ENCODE measurements at places on chromosomes 2 and 18.

GRCh38 chr2:152183401-152184073 lies 8.0 kb upstream of the STAM2 start:
- DNase-seq = no peak

DNA sequence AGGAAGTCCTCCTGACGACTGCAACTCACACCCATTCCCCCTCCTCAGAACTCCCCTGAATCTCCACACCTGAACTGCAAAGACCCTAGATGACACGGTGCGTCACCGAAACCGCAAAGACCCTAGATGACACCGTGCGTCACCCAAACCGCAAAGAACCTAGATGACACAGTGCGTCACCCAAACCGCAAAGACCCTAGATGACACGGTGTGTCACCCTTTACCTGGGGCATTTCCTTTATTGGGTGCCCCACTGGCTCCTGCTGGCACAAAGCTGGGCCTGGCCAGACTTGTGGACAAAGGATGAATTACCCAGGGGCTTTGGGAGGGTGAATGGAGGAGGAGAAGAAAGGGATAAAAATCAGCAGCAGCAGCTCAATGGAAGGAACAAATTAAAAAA lies 123.8 kb downstream of the CELF4 start:
- no peak for DNase-seq

GRCh38 chr2:3033315-3033714 lies 344.3 kb downstream of the EIPR1 start:
- DNase-seq = no peak

- peak; percentile 37 for DNase-seq
Observed at GRCh38 chr2:162073888-162074631, at the start of gene DPP4. Gene DPP4, minus strand, starts transcription at chr2:162074215. Its CDS starts 234 bp downstream, at chr2:162073981.

DNA sequence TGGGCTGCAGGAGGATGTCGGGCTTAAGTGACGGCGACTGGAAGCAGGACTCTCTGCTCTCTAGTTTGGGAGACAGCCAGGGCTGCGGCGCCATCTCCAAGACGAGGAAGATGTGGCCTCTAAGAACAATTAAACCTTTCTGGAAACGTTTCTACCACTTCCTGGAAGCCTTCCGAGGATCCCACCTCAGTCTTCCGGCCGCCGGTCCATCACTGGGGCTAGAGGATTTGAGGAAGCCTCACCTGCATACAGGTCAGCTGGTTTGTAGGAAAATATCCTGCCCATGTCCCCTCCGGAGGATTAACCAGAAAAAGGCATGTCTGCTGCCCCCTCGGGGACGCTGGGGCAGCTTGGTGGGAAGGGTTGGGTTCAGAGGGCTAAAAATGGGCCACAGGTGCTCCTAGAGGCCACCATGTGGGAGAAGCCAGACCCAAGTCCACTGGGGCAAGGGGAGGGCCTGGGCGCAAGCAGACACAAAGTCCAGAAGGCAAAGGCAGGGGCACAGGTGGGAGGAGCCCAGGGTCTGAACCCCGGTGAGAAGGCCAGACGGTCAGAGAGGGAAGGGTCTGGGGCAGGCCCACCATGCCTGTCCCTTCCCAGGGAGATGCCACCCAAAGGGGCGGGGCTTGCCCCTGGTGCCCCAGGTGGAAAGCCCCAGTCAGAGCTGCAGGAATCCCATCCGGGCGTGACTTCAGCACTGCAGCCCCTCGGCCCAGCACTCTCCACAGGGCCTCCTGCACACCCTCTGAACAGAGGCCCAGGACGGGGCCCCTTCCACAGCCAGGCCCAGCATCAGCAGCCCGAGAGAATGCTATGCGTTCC lies 82.2 kb upstream of the ID2 start:
- no peak for DNase-seq

DNA sequence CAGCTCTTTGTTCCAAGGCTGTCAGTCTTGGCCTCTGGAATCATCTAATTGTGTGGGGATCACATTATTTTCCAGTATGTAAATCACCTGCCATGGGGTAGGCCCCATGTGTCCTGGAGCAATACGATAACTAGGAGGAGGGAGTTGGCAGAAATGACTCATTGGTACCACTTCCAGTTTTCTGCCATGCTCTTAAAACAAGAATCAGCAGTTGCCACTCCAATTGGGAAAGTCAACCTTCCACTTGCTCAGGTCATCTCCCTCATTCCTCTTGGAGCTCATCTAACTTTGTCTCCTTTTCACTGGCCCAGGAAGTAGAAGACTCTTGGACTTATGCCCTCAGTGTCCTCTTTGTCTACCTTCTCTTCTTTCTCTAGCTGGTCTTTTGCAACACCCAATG lies 487.0 kb downstream of the SLC4A3 start:
- no peak for DNase-seq

DNA sequence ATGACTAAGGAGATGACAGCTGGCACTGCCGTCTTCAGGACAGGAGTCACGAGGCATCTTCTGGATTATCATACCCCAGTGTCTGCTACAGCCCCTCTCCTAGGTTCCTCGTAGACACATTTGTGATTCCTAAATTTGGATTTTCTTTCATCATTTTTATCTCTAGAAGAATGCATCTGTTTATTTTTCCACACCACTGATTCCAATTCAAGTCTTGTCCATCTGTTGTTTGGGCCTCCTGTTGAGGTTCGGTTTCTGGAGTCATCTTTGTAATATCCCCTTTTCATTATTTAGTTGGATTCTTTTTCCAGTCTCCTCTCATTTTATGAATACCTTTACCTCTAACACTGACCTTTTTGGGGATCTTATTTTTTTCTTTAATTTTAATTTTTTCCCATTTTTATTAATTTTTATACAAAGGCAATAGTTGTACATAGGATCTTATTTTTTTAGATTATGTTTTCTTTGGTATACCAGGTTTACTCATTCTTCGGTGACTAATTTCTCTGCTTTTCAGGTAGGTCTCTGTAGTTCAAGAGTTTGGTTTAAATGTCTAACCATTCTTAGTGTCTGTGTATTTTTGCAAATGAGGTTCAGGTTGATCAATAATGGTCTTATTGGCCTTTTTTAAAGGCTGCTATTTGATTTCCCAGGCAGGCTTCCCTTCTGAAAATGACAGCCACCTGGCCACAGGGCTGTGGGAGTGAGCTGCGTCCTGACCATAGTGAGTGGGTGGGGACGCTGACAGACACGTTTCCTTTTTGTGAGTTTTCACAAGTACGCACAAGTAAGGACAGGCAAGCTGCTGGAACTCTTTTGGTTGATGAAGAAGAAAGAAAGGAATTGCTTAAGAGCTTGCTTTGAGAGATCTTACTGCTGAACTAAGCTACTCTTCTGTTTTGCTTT lies 34.5 kb downstream of the FARP2 start:
- no peak for DNase-seq

DNA sequence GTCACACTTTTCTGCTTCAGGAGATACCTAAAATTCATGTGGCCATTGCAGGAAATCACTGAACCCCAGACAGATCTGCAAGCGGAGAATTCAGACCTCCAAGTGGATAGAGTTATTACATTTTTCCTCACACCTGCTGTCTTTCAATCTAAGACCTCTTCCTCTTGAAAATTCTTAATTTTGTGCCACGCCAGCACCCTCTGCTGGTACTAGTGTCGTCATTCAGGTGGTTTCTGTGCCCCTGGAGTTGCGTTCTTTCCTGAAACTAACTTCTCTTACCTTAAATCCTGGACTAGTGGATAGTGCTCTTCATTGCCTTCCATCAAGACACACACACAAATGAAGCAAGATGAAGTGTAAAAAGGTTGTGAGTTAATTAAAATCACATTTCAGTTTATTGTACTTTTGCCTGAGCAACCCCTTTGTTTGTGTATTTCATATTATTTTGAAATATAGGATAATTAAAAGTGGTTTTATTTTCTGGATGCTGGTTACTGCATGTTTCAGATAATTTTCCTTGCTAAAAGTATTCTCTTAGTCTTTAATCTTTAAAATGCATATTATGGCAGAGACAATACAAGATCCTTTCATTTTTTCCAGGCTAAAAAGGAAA lies 1.6 kb upstream of the DNER start:
- peak; percentile 53 for DNase-seq

- no peak for DNase-seq
Observed at GRCh38 chr2:171412571-171413175, 21.1 kb downstream of the METTL8 start.

GRCh38 chr2:61456070-61456745 lies 14.7 kb downstream of the USP34 start:
- DNase-seq = no peak

GRCh38 chr2:55618275-55619055 lies 1.0 kb upstream of the PPP4R3B start:
- DNase-seq = peak; percentile 70

DNA sequence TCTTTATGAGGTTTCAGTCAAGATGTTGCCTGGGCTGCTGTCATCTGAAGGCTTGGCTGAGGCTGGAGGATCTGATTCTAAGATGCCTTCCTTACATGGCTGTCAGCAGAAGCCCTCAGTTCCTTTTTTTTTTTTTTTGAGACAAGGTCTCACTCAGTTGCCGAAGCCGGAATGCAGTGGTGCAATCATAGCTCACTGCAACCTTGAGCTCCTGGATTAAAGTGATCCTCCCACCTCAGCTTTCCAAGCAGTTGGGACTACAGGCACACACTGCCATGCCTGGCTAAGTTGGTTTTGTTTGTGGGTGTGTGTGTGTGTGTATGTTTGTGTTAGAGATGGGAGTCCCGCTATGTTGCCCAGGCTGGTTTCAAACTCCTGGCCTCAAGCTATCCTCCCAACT lies 13.1 kb upstream of the SLC35F5 start:
- no peak for DNase-seq

DNA sequence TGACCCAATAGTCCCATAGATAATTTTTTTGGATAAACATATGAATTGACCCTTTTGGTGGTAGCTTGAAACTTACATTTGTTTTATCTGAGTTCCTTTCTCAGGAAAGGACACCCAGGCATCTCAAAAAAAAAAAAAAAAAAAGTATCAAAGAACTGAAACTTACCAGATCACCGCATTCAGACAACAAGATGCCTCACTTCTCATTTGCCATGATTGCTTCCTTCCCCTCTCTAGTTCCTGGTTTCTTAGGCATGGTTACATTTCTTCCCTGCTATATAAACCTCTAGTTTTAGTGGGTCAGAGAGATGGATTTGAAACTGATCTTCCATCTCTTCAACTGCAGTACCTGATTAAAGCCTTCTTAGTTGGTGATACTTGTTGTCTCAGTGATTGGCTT lies 240.1 kb downstream of the ACKR3 start:
- DNase-seq = no peak
